ENCODE measurements at places on chromosomes 13 and 19.
A peak's percentile ranks its signal among the peaks of the same experiment; 100 is the strongest.

GRCh38 chr13:46743191-46743590 lies 53.8 kb downstream of the ESD start:
- DNase-seq, result no peak

DNA sequence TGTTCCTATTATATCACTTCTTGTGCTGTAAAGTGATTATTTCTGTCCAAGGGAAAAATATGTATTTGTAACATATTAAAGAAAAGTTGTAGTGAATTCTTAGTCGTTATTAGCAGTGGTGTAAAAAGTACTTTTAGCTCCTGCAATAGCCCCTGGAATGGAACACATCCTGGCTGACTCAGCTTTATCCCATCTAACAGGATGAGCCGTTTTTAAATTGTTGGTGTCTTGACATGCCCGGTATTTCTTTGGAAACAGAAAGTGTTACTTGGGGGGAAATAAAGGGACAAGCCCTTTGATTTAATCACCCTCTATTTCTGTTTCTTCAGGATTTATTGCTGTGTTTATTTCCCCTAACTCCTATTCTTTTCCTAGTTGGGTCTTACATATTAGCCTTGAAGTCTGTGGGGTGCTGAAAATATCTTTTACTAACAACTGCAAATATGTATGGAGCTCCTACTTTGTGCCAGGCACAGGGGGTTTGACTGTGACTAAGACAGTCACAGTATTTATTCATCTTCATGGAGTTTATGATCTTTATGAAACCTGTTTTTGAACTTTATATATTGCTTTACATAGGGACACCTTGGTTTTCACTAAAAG lies 17.9 kb downstream of the COG3 start:
- DNase-seq, result no peak

DNA sequence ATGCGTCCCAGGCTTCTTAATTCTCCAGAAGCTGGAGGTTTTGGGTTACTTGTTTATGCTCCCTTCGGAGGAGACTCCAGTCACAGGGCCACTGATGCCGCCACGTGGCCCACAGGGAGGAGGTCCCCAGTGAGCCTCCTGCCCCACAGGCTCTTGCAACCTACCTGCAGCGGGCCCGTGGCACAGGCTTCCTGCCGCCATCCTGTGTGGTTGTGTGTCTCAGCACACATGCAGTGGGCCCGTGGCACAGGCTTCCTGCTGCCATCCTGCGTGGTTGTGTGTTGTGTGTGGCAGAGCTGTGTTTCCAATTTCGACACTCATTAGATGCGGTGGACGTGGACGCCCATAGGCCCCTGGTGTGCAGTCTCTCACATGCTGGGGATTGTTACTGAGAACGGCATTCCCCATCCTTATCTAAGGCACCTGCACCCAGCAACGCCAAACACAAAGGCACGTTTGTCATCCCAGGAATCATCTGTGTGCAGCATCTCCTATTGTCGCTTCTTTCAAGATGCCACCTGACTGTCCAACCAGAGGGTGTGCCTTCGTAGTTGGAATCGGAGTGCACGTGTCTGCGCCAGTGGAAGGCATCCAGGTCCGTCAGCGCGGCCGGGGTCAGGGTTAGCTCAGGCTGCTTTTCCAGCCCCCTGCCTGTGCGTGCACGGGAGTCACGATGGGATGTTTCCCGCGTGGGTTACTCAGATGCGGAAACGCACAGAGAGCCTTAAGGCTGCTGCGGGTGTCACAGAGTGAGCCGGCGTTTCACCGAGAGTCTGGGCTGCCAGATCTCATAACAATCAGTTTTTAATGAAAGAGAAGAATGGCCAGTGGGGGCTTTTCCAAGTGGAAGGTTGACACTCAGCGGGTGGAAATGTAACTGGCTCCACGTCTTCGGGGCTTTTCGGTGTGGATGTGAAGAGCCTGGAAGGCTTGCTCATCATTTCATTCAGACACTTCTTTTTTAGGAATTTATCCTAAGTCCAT lies 119.8 kb downstream of the ATP11A start:
- no peak for DNase-seq

GRCh38 chr13:30341815-30342570 lies 34.6 kb upstream of the KATNAL1 start:
- no peak for DNase-seq

- DNase-seq, result no peak
Measured at GRCh38 chr19:35786299-35787160, 11.2 kb downstream of the ARHGAP33 start.

DNA sequence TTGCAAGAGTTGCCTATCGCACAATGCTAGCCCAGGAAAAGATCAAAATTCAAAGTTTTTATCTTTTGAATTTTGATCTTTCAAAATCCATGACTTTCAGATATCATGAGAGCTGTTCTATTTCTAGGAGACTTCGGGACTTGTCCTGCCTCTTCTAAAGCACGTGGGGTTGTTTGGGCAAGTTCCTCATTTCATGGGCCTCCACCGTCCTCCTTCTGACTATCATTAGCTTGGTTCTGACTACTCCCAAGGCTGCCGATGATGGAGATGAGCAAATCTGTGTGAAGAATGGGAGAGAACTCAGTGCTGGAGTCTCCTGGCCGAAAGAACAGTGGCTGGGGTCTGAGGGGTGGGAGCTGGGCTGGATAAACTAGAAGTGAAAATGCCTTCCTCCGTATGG lies 86.5 kb downstream of the COL4A1 start:
- DNase-seq, result no peak

DNA sequence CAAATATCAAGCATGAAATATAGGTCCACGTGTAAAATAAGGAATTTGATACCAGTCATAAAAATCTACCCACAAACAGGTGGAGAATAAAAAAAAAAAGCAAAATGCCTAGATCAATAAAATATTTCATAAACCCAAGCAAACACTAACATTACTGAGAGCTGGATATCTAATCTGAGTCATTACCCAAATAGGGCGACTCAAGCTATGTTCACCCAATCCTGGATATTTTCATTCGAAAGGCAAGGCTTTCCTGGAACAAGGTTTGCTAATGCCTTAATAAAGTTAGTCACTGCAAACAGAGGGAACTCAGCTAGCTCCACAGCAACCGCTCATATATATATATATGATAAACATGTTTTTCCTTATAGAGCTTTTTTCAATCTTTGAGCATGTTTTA lies 33.5 kb upstream of the TM9SF2 start:
- no peak for DNase-seq

GRCh38 chr13:59247171-59247570 lies 916.6 kb downstream of the DIAPH3 start:
- no peak for DNase-seq

DNA sequence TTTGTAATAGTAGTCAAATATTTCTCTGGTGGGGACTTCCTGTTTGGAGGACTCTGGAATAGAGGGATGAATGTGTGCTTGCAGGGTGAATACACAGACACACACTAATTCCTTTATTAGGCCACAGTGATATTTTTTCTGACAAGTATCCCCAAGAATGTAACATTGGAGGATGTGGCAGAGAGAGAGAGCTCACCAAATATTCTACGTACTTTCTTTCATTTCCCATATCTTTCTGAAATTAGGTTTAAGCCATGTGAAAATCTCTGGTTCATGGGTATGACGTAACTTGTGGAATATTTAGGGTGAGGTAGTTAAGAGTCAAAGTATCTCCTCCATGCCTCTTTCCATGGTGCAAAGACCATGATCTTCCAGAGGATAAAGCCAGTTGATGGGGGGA lies 463.4 kb downstream of the DIAPH3 start:
- DNase-seq, result no peak

GRCh38 chr13:77620138-77620537 lies 77.3 kb upstream of the SLAIN1 start:
- no peak for DNase-seq

- peak; percentile 65 for DNase-seq
Measured at GRCh38 chr19:1025960-1026782, at the start of gene CNN2. Gene CNN2 (plus strand): TSS chr19:1026608. CDS start chr19:1026662, 54 bp downstream.

DNA sequence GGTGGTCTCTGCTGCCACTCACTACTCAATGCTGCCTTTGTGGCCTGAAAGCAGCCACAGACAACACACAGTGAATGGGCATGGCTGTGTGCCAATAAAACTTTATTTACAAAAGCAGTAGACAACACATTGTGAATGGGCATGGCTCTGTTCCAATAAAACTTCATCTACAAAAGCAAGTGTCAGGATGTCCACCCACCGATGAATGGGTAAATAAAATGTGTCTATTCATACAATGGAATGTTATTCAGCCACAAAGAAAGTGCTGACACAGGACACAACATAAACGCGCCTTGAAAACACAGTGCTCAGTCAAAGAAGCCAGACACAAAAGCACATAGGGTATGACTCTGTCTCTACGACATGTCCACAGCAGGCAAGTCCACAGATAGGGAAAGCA lies 20.1 kb downstream of the ZSCAN5A start:
- no peak for DNase-seq

DNA sequence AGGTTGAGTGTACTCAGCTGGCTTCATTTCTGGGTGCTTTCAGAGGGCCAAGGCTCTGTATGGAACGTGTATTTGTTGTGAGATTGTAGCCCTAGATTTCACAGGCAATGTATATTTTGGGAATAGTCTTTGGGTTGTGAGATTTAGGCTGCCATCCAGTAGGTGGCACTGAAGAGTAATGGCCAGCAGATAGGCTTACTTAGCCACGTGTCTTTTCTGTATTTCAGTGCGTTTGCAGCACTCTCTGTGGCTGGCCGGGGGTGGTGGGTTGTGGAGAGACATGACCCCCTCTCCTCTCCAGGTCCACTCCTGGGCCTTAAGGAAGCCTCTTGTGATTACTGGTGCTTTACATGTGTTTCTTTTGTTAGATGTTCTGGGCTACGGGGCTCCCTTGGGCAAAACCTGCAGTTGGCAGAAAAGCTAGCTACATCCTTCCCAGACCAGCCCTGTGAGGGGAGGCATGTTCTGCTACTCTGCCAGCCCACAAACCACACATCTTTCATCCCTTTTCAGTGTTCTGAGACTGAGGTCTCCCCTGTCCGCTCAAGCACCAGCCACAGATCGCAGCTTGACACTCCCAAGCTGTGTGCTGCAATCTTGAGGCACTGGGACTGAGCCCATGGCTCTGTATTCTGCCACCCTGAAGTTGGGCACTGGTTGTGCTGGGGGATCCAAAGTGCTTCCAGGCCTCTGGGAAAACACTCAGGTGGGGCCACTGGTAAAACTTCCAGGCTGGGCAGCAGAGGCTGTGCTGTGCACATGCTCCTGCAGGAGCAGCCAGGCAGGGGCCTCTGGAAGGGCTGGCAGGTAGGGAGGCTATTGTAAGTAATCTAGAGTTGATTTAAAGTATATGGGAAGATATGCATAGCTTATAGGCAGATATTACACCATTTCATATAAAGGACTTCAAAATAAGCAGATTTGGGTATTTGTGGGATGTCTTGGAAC lies 1096.8 kb upstream of the PCDH20 start:
- DNase-seq, result no peak

GRCh38 chr19:29247872-29248271 lies 34.9 kb upstream of the UQCRFS1 start:
- DNase-seq, result no peak

- DNase-seq, result no peak
Measured at GRCh38 chr19:43804432-43804831, 2.2 kb upstream of the LYPD5 start.

DNA sequence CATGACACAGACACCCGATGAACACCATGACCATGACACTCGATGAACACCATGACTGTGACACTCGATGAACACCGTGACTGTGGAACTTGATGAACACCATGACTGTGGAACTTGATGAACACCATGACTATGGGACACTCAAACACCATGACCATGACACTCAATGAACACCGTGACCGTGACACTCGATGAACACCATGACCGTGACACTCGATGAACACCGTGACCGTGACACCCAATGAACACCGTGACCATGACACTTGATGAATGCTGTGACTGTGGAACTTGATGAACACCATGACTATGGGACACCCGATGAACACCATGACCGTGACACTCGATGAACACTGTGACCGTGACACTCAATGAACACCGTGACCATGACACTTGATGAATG lies 31.5 kb downstream of the ZFR2 start:
- DNase-seq, result no peak

GRCh38 chr19:45166723-45167252 lies 6.0 kb upstream of the NKPD1 start:
- DNase-seq, result no peak

DNA sequence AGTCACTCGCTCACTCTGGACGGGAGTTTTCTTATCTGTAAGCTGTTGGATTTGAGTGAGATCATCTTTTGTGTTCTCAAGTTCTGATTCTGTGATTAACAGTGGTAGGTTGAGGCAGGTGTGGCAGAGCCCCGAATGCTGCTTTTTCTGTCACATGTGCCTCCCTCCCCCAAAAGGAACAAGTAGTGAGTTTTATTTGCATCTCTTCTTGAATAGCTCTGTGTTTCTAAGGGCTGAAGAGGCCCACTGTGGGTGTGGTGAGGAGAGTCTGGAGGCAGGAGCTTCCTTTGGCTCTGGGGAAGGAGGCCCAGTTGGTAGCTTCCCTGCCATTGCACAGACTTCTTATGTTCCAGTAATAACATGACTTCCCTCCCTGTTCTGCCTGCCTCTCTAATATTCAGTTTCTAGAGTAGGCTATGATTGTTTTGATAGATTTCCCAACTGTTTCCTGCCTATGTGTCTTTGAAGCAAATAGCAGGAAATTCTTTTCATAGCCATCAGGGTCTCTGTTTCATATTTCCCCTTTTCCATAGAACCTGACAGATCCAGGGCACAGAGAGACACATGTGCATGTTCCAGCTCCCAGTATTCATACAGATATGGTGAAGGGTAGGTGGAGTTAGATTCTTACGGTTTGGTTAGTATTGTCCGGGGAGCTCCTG lies 23.9 kb upstream of the CXCL17 start:
- DNase-seq, result no peak

DNA sequence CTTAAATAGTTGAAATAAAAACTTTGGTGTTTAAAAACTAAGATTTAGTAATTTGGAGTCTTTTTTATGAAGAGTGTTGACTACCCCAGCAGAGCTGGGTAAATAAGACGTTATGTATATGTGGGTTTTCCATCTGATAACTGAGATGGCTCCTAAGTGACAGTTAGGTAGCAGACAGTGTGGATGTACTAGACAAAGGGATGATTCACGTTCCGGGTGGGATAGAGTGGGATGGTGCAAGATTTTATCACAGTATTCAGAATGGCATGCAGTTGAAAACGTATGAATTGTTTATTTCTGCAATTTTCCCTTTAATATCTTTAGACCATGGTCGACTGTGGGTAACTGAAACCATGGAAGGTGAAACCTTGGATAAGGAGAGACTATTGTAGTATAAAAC lies 50.4 kb downstream of the NAA16 start:
- no peak for DNase-seq

DNA sequence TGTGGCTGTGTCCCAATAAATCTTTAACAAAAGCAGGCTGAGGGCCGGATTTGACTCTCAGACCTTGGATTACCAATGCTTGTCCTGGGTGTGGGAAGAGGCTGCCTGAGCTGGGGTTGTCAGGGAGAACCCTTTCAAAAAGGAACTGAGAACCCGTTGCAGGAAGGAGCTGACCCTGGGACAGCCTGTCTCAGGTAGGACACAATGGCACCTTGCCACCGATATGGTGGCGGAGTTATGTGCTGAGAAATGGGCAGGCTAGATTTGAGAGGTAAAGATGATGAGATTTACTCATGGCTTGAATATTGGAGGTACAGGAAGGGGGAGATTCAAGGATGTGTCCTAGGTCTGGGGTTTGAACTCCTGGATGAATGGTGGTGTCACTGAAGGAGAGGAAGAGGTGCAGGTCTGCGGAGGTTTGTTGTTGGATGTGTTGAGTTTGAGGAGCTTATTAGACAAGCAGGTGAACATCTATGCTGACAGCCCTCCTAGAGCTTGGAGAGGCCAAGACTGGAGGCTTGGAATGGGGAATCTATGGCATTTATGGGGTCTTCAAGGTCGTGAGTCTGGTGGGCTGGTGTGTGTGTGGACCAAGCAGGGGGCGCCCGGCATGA lies 7.2 kb downstream of the PLEKHF1 start:
- no peak for DNase-seq

- DNase-seq, result no peak
Measured at GRCh38 chr19:54114340-54115108, 933 bp downstream of the TFPT start.

Data from stimulated activated CD4-positive, alpha-beta T cell treated with anti-CD3 and anti-CD28 coated beads, Interleukin-4, amount 100 ng/mL, for 4 hours (primary cell).